Naive thymus-derived CD8-positive, alpha-beta T cell (primary cell): ENCODE measurements at places on chromosomes 2 and 18. TPM values are rescaled to one million over a fixed set of nuclear protein-coding genes. Genes with fewer than 3 reads are reported as not detected.

DNA sequence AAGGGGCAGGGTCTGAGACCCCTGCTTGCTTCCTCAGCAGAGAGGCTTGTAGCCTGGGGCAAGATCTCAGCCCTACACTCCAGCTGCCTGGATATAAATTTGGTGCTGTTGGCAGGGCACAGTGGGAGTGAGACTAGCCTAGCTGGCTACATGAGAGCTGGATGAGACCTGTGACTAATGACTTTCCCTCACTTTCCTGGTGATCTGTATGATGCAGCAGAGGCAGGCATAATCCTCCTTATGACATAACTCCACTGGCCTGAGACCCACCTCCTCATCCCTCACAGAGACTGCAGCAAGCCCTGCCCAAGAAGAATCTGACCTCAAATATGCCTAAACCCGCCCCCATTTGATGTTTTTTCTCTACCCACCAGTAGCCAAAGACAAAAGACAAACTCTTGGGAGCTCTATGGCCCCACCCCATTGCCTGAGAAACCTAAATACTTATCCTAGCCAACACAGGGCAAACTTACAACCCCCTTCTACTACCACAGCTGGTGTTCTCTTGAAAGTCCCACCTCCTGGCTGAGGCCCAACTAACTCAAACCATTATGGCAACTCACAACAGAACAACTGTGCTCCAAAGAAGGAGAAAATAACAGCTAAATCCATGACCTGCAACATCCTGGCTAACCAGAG, 102.7 kb downstream of the NR4A2 start:
- H3K27me3 ChIP-seq, result no peaks in the 10 kb centered on the region
- H3K4me1 ChIP-seq, result no peaks in the 10 kb centered on the region
- no peak overlapping the region for H3K27ac ChIP-seq
- DNase-seq, result no peak
- H3K36me3 ChIP-seq, result no peaks in the 10 kb centered on the region
- H3K4me3 ChIP-seq, result no peak overlapping the region

DNA sequence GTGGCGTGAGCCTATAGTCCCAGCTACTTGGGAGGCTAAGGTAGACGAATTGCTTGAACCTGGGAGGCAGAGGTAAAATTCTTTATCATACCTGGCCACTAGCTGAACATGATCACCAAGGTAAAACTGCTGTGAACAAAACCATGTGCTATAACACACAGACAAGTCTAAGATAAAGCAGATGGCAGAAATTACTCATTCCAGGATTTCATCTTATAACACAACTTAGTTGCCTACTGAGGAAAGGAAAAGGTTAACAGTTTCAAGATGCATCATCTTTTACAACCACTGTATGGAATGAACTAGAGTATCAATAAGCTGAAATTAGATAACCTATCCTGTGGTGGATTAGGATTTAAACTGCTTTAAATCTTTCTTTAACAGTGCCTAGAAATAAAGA, 8.3 kb downstream of the ARL5A start:
- peaks cover 5% of the 10 kb centered on the region for H3K36me3 ChIP-seq
- H3K4me3 ChIP-seq, result no peak overlapping the region
- peaks cover 50% of the 10 kb centered on the region for H3K4me1 ChIP-seq
- no peak for DNase-seq
- H3K27ac ChIP-seq, result no peak overlapping the region

DNA sequence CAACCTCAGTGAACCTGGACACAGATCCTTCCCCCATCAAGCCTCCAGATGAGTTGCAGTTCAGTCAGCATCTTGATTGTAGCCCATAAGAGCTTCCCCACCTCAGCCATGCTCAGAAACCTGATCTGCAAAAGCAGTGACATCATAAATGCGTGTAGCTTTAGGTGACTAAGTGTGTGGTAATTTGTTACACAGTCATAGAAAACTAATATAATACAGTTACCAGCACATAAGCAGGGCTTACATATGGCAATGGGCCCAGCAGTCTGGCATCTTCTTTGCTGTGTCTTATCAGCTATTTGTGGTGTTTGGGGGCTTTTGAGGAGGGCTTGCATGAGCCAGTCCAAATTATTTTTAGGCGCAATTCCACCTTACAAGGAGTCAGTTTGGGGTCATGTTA, 807.0 kb downstream of the SLC4A3 start:
- no peaks in the 10 kb centered on the region for H3K36me3 ChIP-seq
- H3K27me3 ChIP-seq, result no peaks in the 10 kb centered on the region
- H3K4me1 ChIP-seq, result no peaks in the 10 kb centered on the region
- H3K27ac ChIP-seq, result no peak overlapping the region

DNA sequence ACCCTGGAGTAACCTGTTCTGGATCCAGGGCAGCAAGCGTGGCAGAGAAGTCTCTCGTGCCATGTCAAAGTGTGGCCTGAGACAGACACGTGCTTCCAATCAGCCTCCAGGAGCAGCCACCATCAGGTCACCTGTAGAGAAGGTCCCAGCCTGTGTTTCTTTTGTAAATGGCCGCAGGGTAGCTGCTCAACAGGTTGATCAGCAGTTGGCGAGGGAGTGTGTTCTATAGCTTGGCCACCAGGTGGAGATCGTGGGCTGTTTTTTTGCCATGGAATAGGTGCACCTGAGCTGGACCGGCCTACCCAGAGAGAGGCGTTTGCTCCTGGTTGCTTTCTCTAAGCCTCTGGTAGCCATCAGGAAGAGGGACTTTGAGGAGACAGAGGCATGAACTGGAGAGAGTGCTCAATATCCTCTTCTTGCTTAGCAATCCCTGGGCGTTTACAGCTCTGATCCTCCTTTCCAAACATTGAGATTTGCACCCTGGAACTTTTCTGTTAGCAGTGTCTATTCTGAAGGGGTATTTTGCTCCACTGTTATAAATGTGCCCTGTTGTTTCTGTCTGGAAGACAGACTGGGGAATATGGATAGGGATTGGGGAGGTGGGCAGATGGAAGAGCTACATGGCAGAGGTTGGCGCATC, 34.2 kb upstream of the EN1 start:
- H3K4me1 ChIP-seq, result peaks cover 23% of the 10 kb centered on the region
- peak overlapping the region; percentile 56 for H3K27ac ChIP-seq
- DNase-seq, result peak; percentile 50
- no peak overlapping the region for H3K4me3 ChIP-seq
- peaks cover 23% of the 10 kb centered on the region for H3K27me3 ChIP-seq

DNA sequence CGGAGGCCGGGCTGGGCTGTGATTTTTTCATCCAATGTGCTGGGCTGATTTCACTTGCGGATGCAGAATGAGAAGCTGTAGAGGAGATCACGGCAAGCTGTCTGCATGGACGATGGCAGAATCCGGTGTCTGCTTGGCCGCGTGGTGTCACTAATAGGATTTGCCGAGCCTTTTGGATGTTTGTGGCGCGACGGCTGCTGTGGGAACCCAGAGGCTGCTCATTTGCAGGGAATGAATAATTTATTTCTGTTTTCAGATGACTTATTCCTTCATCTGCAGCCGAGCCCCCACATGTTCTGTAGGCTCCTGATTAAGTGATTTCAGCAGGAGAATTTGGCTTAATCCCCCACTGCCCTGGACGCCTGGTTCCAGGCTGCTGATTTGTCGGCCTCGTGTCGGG, 62.6 kb downstream of the ODC1 start:
- no peaks in the 10 kb centered on the region for H3K27me3 ChIP-seq
- DNase-seq, result no peak
- H3K4me1 ChIP-seq, result peaks cover 94% of the 10 kb centered on the region

DNA sequence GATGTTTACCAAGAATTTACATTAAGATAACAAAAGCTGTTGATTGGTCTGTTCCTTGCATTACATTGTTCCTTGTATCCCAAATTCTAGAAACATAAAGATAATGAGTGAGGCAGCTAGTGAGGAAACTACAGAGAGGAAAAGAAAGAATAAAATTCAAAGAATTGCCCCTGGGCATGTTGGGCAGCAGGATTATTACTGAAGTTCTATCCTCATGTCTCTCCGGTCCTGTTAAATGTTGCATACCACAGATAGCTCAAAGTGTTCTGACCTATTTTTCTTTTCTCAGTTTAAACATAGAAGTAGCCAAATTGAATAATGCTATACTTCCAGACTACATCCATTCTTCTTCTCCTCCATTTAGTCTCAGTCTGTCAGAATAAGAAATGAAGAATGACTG, 58.2 kb upstream of the DYNC1I2 start:
- no peak overlapping the region for H3K4me3 ChIP-seq
- H3K36me3 ChIP-seq, result peaks cover 35% of the 10 kb centered on the region
- H3K27me3 ChIP-seq, result peaks cover 3% of the 10 kb centered on the region
- H3K4me1 ChIP-seq, result no peaks in the 10 kb centered on the region

DNA sequence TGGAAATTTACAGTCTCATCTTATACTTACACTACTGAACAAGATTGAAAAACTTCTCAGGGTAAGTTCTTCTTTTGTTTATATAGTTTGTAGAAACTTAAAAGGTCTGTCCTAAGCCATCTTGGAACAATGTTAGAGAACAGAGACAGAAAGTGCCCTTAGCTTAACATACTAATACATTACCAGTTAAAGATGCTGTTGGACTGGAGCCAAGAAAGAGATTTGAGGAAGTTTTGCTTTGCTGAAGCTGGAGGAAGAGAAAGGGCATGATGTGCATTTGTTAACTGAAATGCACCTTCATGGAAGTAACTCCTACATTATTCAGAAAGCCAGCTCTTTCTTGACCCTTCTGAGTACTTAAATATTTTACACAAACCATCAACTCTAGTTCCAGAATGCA, 66.5 kb upstream of the TNFRSF11A start:
- H3K27ac ChIP-seq, result no peak overlapping the region
- no peaks in the 10 kb centered on the region for H3K27me3 ChIP-seq
- peaks cover 38% of the 10 kb centered on the region for H3K36me3 ChIP-seq
- no peaks in the 10 kb centered on the region for H3K4me1 ChIP-seq

Gene RBFA
- 29.8 TPM for total RNA-seq

Gene MLPH
- total RNA-seq, result not detected

Gene GPD2
- 7.3 TPM for total RNA-seq
